ENCODE measurements at places on chromosomes 5 and 9.

DNA sequence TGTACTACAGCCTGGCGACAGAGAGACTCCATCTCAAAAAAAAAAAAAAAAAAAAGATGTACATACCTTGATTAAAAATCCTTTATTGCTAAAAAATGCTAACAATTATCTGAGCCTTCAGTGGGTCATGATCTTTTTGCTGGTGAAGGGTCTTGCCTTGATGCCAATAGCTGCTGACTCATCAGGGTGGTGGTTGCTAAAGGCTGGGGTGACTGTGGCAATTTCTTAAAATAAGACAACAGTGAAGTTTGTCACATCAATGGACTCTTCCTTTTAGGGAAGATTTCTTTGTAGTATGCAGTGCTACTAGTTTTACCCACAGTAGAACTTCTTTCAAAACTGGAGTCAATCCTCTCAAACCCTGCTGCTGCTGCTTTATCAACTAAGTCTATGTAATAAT lies 33.9 kb upstream of the OTULINL start:
- DNase-seq, result no peak

DNA sequence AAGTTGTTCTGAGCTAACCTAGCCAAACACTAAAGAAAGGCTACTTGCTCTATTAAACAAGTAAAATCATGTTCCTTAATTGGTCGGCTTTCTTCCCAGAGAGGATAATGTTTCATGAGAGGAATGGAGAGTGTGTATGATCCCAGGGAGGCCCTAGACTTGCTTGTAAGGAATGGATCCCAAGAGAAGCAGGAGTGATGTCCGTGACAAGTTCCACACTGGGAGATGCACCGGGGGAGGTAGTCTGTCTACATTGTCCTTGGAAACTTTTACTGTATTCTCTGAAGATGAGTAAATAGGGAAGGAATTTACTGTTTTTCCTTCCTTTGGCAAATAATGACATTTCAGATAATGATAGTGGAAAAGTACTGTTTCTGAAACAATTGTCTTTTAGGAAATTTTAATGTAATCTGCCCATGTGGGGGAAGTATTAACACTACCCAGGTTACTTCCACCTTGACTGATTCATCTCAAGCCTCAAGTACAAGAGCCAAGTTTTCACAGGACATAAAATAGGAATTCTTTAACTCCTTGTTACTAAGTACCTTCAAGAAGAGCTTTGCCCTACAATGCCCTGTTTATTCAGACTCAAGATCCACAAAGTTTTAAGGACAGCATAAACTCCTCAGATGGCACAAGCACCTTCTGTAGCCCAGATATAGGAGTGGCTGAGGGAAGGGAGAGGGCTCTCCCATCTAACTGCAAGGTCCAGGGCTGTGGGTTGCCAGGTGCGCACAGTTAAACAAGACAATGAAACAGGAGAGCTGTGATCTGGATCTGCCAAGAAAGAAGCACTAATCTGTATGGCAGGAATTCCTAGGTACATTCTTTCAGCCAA lies 152.1 kb downstream of the GNA14 start:
- DNase-seq, result peak; percentile 15

DNA sequence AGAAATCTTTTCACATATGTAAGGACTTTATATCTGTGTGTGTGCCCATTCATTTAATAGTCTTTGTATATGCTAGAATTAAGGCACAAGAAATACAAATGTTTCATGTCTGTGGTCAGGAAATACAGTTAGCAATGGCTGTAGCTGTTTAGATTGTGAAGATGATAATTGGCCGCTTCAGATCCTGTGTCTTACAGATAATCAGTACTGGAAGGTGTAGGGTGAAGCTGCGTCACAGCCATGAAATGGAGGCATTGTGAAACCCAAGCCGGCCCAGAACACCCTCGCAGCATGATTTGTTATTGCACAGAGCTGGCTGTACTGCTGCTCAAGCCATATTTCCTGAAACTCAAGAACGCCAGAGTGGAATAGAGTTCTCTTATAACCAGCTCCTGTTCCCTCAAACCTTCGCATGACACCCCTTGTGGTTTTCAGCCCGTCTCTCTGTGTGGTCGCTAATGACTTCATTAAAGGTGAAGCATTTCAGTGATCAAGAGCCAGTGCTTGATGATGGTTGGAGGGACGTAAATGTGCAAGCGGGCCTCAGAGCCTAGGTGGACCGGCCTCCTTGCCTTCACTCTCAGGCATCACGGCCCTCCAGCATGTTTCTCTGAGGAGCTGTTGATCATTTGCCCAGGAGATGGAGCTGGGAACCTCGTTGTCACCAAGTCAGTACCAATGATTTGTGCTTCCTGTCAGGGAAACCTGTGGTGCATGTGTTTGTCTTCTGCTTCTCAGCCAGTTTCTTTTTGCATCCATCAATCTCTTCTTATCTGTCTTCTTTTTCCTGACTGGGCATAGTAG lies 80.1 kb downstream of the F2RL2 start:
- DNase-seq, result no peak

DNA sequence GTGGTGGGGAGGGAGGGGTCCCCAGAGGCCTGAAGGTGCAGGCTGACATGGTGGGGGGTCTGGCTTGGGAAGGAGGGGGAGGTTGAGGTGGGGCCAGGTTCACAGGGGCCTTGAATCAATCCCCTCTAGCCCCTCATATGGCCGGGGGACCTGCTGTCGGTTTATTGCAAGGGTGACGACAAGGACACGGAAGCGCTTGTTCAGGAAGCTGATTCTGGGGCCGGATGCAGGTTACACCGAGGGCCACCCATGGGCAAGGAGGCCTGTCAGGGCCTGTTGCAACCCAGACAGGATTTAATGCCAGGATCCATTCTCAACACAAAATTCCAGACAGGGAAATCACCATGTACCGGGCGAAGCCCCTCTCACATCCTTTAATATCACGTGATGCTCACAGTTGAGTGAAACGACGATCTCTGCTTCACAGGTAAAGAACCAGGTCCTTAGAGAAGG lies 41.6 kb upstream of the SYNPO start:
- DNase-seq, result no peak

DNA sequence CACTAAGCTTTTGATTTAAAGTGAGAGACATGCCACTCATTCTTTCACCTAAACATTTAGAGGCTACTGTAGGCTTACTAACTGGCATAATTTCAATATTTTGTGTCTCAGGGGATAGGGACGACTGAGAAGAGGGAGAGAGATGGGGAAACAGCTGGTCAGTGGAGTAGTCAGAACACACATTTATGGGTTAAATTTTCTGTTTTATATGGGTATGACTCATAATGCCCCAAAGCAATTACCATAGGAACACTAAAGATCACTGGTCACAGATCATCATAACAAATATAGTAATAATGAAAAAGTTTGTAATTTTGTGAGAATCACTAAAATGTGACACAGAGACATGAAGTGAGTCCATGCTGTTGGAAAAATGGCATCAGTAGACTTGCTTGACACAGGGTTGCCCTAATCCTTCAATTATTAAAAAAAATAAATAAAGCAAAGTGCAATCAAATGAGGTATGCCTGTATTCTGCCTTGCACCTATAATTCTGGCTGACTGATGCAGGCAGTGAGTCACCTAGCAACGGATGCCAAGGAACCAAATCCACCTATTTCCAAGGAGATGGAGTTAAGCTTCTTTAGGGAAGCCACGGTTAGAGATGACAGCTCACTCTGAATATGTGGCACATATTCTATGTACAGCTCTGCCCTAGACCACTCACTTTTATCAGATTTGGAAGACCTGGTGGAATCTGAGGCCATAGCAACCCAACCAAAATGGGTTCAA lies 166.1 kb downstream of the MARCHF11 start:
- no peak for DNase-seq

Measured in fibroblast of skin of left quadriceps (primary cell).